Suppressor macrophage (primary cell): ENCODE measurements at places on chromosomes 11 and 22.

DNA sequence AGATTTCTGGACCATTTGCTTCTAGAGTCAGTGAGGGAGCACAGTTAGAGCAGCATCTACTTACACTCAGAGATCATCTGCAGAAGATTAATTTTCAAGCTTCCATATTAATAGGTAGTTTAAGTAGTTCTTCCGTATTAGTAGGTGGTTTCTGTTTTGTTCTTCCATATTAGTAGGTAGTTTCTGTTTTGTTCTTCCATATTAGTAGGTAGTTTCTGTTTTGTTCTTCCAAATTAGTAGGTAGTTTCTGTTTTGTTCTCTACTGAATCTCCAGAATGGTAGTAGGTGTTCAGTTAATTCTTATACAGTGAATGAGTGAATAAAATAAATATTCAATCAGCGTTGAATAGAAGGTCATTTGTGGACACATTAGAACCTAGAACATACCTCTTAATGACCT is 175.7 kb downstream of the TMEM135 start:
- no peak for DNase-seq

DNA sequence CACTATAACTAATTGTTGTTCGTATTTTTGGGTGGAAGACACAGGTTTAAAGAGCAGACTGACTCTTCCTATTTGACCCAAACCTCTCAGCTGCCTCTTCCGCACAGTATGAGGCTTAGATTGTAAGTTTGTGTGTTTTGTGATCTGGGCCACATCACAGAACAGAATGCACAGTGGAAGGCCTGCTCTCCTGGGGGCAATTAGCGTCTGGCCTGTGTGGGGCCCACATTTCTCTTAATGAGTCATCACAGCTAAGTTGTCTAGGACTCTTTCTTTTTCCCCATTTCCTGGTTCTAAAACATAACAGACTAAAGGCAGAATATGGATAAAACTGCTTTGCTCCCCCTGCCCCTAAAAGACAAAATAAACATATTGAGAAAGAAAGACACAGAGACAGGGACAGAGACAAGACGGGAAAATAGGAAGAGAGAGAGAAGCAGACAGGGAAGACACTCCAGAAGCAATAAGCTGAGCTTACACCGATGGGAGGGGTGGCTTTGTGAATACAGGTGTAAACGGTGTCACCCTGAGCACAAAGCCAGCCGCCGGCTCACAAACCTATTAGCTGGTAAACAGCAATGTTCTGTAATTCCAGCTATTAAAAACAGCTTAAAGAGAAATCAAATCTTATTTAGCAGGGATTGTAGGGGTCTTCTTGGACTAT is 127.4 kb upstream of the OPCML start:
- no peak for DNase-seq

- DNase-seq: no peak
Observed at GRCh38 chr11:64692764-64693331, 30.1 kb downstream of the NRXN2 start.

DNA sequence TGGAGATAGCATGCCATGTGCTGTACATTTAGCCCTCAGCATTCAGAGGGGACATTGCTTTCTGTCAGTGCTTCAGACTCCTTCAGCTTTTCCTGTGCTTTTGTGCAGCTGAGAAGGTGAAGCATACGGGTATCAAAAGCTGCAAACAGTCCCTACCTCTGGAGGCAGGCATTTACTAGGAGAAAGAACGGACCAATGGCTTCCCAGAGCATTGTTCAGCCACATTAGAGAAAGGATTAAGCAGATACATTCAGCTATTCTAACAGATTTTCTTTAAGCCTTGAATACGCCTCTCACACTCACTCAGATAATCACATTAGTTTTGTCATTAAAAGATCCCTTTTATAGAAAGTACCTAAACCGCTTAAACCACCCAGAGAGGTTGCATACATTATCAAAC is 80.7 kb upstream of the FAM181B start:
- no peak for DNase-seq

DNA sequence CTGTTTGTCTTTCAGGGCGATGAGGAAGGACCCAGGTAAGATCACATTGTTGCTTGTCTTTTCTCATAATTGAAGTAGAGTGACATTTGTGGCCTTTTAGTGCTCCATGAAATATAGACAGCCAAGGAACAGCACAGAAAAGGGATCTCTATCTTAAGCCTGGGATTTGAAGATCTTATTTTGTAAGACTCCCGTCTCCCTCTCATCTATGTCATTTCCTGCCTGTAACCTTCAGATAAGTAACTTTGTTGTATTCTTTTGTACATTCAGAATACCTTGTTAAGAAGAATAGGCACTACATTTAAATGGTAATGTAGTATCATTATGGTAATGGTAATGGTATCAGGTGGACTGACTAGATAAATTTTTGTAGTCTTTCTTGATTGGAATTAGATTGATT is 72.8 kb downstream of the TRIM44 start:
- DNase-seq: no peak
